ENCODE measurements at places on chromosomes 11 and 22.
A peak's percentile ranks its signal among the peaks of the same experiment; 100 is the strongest.

DNA sequence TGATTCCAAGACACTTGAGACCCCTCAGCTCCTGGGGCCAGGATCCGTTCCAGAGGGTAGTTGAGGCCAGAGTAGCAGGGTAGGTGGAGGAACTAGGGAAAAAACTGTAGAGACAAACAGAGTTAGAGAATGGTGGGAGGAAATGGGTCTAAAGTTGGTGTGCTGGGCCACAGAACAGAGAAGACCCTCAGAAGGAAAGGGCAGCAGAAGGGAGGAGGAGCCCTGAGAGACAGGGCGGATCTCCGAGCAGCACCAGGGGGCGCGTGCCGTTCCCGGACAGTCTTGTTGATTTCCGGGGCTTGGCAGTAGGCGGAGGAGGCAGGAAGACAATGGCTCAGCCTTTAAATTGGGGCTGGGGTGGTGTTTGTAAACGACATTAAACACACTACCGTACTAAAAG is 2.4 kb upstream of the CECR2 start:
- no peak for DNase-seq

DNA sequence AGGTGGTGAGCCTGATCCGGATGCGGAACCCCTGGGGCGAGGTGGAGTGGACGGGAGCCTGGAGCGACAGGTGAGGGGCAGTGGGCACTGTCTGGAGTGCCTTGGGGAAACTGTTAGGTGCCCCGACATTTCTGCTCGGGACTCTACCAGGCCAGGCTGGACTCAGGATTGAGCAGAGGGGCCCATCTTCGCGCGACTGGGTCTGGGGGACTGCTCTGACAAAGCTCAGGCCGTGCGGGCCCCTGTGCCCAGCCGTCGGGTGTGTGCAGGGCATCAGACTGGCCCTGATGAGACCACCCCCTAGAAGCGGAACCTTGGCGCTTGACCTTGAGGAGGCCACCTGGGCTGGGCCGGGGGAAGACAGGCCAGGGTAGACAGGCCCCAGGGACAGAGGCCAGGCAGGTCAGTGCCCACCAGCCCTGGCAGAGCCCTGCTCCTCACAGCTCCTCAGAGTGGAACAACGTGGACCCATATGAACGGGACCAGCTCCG is 6.3 kb downstream of the CAPN1 start:
- no peak for DNase-seq

- DNase-seq = no peak
These were observed 27.5 kb downstream of the A4GALT start for GRCh38 chr22:42693055-42693762.

DNA sequence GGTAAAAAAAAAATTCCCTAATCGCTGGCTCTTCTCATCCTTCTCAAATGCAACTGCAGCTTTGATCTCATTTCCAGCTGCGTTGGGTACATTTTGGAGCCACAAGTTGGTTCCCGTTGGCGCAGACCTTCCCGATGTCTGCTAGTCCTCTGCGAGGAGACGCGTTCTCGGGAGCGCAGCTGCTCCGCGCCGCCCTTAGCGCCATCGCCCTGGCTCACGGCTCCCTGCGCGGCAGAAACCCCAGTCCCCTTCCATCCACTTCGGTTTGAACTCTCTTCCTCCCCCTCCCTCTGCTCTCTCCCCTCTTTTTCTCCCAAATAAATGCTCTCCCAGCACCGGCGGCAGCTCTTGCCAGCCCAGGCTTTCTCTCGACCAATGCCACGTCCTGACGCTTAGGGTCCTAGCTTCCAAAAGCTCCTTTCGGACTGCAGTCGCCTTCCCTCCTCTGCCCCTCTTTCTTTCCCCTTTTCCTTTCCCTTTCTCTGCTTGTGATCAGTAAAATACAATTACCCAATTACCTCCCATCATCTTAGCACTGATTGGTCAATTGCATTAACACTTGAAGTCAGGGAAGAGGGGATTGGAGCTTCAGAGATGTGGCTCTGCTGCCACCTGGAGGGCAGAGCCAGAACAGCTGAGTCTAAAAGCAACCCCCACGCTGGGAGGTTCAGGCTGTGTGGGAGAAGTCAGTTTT is 1165.7 kb downstream of the LRRC4C start:
- DNase-seq = no peak

DNA sequence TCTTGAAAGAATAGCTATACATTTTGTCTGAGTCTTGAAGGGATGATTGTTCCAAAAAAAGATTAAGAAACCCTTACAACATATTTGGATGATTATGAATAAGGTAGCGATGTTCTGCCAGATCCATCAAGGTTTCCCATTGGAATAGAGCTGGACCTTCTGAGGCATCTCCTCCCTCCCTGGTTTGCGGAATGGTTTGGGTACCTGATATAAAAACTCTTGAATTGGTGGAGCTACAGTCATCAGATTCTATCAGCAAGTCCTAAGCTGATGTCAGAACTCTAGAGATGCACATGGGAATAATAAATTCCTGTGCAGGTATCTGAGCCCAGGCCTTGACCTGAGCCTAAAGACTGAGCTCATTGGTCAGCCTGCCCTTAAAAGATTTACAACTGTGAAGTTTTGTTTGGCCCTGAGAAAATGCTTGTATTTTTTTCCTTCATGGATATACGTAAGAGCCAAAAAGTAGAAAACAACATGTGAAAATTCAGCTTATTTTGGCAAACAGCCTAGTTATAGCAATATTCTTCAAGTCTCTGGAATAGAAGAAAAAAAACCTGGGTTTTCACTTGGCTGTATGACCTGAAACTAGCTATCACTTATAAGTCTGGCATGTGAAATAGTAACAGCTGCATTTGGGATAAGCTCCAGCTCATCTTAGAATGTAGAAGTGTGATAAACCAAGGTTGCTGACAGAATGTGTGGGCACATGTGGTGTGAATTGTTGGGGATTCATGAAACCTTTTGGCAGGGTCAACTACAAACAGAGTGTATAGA is 265.7 kb upstream of the CTSC start:
- DNase-seq = no peak

- DNase-seq = no peak
These were observed 77.9 kb downstream of the CWC15 start for GRCh38 chr11:94895451-94895850.

- no peak for DNase-seq
These were observed 94.5 kb downstream of the TRIM29 start for GRCh38 chr11:120043328-120043945.

DNA sequence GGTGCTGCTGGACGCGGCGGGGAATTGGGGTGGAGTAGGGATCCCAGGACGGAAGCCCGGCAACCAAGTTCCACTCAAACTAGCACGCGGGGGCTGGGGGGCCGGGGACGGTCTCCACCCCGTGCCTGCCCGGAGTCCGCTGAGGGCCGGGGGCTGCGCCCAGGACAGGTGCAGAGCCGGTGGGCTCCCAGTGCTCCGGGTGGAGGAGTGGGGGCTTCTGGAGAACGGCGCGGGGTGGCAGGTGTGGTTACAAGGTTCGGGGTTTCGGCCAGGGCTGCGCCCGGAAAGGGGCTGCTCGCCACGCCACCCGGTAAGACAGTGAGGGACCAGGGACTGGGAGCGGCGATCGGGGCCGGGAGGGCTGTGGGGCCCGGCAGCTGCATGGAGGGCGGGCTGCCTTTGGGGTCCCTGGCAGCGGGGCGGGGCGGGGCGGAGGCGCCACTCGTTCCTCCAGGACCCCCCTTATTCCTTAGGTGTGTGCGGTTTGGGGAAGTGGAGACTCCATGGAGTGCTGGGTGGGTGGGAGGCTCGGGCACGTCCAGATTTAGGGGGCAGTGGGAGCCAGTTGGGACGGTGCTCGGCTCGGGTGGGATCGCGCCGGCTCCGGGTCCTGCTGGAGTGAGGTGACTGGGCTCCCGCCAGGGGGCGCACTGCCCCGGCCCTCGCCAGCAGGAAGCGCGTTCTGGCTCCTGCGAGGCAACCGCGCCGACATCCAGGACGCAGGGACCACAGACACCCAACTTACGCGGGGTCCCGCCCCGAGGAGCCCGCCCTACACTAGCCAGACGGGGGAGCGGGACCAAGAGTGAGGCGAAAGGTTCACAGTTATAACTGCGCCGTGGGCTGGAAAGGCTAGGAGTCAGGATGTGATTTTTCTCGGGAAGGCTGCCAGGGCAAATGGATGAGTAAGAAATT is 868 bp downstream of the TSPAN18 start:
- peak; percentile 64 for DNase-seq

DNA sequence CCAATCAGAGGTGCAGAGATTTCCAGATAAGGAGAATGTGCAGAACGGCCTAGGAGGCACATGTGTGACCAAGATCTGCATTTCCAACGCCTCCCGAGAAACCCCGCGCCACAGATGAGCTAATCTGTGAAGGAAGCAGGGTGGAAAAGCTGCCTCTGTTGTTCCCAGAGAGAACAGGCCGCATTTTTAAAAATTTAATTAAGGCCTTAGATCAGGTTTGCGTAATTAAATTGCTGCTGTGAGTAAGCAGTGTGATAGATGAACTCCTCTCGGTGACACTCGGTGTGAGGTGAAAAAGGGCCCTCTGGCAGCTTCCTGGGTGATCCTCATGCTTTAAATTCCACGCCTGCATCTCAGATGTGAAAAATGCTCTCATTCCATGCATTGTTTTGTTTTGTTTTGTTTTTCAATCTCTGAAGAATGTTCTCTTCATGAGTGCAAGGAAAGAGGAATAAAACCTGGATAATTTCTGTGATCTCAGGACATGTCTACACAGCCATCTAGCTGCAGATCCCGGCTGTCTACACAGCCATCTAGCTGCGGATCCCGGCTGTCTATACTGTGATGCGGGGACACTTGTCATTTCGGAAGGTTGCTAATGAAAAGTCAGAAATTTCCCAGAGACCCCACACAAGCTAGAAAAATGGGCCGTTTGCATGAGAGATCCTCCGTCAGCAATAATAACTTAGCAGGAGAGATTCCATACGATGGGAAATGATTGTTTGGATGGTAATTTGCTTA is 1398.9 kb downstream of the BRD1 start:
- DNase-seq = no peak

GRCh38 chr11:69309631-69310280 is 15.8 kb downstream of the MYEOV start:
- DNase-seq = no peak

DNA sequence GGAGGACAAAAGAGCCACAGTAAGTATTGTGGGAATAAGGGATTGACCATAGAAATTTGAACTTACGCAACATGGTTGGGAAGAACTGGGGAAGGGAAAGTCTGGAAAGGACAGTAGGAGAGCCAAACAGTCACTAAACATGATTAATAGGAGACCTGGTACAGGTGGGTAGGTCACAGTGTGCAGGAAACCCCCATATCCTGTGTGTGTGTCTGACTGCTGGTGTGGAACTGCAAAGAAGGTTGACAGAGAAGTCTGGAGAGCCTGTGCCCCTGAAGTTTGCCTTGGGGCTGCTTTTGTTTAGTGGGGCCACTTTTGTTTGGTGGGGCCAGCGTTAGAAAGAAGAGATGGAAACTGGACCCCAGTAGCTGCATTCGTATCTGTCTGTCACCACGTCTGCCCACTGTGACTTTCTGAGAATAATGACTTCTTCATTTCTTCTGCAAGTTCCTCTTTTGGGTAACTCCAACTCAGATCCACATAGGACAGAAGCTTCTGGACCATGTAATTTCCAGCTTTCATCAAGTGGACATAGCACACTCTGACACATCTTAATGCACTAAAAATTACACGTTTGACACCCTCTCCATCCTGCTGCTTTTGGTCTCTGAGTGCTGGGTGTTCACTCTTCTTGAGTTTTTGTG is 126.8 kb upstream of the RAG2 start:
- no peak for DNase-seq

- no peak for DNase-seq
These were observed 31.9 kb downstream of the OTOG start for GRCh38 chr11:17578958-17579357.

GRCh38 chr11:83087035-83087434 is 15.3 kb upstream of the RAB30 start:
- DNase-seq = no peak

DNA sequence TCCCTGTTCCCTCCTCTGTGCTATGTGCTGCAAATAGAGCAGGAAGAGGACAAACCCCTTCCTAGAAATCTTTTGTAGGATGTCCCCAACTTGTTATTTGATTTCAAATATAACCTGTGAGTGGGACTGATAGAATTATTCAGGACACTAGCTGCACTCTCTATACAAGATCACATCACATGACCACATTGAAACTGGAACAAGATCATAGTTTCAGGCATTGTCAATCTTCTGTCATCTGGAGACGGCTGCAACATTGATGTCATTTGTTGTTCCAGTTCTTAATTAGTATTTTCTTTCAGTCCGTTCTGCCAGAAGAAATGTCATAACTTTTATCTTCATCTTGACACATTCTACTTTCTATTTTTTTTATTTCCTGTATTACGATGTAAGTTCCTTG is 89.3 kb downstream of the GRIA4 start:
- no peak for DNase-seq

DNA sequence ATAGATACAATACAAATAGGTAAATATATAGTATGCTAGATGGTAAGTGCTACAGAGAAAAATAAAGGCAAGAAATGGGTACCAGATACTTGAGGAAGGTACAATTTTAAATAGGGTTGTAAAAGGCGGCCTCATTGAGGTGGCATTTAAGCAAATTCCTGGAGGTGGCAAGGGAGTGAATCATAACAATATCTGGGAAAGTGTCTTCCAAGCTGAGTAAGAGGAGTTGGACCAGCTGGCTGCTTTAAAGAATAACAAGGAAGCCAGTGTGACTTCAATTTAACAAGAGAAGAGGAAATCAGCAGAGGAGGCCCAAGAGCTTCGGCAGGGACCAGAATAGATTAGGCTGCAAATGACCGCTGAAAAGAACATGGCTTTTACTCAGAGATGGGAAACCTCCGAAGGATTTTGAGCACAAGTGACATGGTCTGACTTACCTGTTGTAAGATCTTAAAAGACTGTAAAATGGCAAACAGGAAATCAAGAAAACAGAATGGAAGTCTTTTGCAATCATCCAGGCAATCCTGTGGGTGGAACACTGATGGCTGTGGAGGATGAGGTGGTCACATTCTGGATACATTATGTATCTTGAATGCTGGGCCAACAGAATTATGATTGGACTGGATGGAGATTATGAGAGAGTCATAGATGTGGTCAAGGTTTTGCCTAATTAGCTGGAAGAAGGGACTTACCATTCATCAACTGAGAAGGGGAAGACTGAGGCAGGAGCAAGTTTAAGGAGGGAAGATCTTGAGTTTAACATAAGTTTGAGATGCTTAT is 77.2 kb downstream of the RDX start:
- DNase-seq = no peak

DNA sequence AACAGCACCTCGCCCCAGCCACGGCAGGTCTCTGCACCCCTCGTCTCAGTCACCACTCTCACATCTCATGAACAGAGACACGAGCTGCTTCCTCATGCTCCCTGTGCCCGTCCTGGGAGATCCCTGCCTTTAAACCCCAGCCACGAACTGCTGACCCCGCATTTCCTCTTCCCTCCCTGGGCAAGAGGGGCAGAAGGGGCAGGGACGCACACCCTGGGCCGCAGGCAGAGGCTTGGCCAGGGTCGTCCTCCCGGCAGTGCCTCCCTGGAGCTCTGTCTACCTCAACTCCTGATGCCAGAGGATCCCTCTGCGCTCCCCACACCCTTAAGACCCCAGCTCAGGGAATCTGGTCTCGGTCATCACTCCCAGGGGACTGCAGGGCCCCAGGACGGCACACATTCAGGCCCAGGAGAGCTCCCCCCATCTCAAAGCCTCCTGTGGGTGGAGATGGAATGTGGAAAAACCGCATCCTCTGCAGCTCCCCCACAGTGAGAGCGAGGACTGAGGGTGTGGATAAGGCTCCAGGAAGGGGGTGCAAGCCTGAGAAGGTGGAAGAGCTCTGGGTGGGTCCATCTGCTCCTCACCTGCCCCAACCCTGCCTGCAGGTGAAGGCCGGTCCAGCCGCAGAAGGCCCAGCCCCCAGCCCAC is 1.2 kb downstream of the BID start:
- DNase-seq = no peak

GRCh38 chr11:103525069-103525468 is 415.8 kb downstream of the DYNC2H1 start:
- no peak for DNase-seq

GRCh38 chr11:1230456-1231395 is 7.9 kb downstream of the MUC5B start:
- DNase-seq = no peak
